ENCODE measurements at places on chromosomes 4 and X.

GRCh38 chrX:349702-350101 is 31.1 kb upstream of the GTPBP6 start:
- ATAC-seq, result no peak

GRCh38 chr4:39044956-39045826 is 13.0 kb upstream of the TMEM156 start:
- peak; percentile 63 for ATAC-seq

DNA sequence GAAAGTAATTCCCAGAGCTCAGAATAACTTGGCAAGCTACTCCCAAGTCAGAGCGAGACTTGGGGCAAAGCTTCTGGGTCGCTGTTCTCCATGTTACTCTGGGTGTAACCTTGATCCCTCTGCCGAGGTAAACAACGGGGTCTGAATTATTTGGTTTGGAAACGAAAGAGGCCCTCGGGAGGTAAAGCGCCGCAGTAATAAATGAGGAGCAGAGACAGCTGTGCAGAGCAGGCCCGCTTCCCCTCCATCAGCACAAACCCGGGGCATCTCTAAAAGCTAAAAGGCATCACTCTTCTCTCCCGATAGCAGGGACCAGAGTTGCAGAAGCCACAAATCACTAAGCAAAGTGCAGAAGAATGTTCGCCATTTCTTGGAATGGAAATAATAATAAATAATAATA is 561.5 kb downstream of the BCOR start:
- no peak for ATAC-seq

DNA sequence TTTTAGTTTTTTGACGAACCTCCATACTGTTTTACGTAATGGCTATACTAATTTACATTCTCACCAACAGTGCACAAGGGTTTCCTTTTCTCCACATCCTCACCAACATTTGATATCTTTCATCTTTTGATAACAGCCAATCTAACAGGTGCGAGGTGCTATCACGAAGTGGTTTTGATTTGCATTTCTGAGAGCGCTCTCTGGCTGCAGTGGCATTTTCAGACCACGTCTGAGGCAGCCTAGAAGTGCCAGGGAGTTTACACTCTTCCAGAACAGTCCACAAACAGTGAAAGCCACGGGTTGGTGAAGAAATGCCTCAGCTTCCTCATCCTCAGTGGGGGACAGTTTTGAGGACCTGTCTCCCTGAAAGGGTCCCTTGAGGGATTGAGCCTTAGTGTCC is 471.0 kb downstream of the BCOR start:
- ATAC-seq, result no peak

GRCh38 chr4:186839122-186840037 is 115.7 kb upstream of the FAT1 start:
- peak; percentile 65 for ATAC-seq

DNA sequence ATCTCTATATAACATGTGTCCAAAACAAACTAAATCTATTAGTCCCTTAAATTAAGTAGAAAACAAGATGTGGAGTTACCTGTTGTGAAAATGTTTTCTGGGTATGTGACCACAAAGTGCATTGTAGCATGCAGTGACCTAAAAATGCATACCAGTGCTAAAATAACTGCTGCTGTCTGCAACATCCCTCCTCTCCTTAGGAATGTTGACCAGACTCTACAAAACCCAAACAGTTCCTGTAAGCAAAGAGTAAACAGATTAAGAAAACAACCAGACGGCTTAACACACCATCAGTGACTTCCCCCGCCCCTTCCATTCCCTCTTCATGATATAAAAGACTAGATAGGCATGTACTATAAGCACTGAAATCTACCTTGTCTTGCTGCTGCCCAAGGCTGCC is 15.8 kb upstream of the RAB33B start:
- no peak for ATAC-seq

GRCh38 chr4:47876310-47876709 is 38.1 kb downstream of the NFXL1 start:
- ATAC-seq, result no peak

- no peak for ATAC-seq
These were observed 83.4 kb upstream of the MID1IP1 start for GRCh38 chrX:38717871-38718270.

- no peak for ATAC-seq
These were observed 14.6 kb downstream of the SMIM31 start for GRCh38 chr4:164768516-164768915.

DNA sequence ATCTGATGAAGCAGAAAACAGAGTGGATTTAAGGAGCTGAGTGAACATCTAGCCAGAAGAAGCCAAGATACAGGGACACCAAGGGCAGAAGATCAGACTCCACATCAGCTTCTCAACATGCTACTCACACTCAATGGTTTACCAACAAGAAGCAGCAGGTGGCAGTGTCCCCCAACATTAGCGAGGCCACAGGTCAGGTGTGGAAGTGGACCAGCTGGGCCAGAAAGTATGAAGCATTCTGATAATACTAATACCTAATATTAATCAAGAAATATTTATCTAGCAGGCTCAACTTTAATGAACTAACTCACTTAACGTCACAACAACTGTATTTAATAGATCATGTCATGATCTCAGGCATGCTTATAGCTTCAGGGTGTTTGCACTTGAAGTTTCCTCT is 73.4 kb upstream of the TTC29 start:
- ATAC-seq, result peak; percentile 79

DNA sequence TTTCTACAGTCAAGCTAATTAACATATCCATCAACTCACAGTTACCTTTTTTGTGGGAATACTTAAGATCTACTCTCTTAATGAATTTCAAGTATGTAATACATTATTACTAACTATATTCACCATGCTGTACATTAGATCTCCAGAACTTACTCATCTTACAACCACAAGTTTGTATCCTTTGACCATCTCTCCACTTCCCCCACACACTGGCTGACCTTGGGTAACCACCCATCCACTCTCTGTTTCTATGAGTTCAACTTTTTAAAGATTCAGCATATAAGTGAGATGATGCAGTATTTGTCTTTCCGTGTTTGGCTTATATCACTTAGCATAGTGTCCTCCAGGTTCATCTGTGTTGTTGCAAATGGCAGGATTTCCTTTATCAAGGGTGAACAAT is 30.5 kb upstream of the MAGED1 start:
- no peak for ATAC-seq

DNA sequence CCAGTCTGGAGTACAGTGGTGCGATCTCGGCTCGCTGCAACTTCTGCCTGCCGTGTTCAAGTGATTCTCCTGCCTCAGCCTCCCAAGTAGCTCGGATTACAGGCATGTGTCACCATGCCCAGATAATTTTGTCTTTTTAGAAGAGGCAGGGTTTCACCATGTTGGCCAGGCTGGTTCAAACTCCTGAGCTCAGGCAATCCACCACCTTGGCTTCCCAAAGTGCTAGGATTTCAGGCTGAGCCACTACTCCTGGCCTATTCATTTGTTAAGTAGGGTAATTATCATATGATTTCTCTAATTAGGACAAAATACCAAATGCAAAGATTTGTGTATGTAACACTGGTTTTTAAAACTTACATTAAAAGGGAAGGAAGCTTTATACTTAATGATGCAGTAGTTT is 137.8 kb downstream of the GPM6A start:
- ATAC-seq, result no peak

- ATAC-seq, result no peak
These were observed 58.0 kb downstream of the RHOH start for GRCh38 chr4:40254608-40255392.

DNA sequence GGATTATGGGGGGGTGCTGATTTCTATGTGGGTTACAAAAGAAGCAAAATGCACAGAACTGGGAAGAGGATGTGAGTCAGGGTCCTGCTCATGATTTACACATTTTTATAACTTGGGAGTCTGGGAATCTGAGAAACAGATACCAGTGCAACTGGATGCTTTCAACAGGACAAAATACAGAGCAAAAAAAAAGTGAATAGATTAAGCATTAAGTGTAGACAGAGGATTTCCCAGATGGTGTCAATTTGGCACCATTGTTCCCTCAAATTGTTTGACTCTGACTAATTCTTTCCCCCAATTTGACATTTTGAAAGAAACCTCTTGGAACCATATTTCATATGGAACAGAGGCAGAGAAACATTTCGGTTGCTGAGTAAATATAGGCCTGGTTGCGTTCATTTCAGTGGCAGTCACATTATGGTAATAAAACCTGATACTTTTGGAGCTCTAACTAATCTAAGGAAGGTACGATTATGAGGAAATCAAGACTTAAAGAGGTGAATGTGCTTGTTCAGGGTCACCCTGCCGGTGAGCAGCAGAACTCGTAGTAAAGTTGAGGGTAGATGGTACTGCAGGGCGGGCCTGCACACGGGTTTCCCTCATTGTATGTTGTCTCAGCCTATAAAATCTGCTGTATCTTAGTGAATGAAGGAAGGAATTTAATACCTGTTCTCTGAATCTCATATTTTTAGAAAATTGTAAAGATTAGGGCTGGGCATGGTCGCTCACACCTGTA is 18.7 kb upstream of the CDKL5 start:
- ATAC-seq, result no peak

DNA sequence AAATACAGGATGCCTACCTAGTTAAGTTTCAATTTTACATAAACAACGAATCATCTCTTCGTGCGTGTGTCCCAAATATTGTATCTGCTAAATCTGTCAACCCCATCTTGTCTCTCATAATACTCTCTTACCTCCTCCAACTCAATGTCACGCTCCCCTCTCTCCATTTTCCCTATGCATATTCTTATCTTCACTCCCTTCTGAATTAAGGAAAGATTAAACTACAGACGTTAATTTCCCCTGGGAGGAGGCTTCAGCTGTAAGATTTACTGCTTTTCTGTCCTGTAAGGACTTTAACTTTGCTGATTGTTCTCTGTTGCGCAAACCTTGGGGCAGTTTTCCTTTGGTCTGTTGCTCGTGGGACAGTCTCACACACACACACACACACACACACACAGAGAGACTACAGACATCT is 455 bp upstream of the ABCB7 start:
- ATAC-seq, result peak; percentile 48

- ATAC-seq, result no peak
These were observed 528.9 kb upstream of the ARX start for GRCh38 chrX:25544641-25545040.

DNA sequence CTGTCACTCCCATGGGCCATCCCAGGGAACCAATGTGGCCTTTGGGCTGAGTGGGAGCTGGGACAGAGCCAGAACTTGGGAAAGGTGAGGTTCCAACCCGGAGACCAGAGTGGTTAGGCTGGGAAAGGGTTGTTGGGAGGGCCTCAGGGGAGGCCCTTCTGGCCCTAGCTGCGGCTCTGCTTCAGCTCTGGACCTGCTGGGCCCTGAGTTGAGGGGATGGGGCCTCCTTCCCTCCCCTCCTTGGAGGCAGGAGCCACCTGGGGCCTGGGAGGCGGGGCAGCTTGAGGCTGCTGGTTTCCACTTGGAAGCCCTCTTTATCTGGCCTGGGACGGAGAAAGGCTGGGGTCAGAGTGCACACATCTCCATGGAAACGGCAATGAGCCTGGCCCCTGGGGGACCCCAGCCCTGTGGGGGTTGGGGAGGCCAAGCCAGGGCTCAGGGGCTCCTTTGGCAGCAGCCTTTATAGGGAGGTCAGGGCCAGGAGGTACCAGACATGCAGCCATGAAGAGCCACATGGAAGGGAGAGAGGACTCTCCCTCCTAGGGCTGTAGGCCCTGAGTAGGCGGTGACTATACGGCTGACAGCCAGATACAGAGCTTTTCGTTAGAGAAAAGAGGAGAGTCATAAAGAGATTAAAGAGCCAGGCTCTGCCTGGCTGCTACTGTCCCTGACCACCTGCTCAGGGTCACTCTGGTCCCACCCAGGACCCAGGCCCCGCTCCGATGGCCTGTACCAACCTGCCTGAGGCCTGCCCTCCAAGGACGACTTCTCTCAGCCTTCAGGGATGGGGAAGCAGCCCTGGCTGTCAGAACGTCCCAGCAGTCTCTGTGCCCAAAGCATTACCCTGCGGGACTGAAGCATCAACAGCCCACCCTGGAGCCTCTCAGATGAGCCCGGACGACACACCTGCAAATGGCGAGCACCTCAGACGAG is 6.9 kb upstream of the NSD2 start:
- peak; percentile 31 for ATAC-seq

GRCh38 chr4:155787113-155787710 is 28.4 kb downstream of the GUCY1B1 start:
- ATAC-seq, result peak; percentile 63

DNA sequence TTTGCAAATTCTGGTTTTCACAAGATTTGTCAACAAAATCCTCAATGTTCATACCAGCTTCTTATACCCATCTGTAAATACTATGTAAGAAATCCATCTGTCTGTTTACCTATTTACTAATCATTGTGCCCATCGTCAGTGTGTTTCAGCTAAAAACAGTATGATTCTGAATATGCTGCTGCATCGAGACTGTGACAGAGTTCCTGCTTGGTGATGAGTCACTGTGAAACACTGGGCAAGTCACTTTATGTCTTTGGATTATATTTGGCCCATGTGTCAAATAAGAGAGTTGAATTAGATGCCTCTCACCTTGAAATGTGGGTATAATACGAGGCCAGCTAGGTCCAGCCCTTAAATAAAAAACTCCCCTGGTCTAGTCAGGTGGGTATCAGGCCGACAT is 79.3 kb downstream of the CBLL2 start:
- ATAC-seq, result no peak

DNA sequence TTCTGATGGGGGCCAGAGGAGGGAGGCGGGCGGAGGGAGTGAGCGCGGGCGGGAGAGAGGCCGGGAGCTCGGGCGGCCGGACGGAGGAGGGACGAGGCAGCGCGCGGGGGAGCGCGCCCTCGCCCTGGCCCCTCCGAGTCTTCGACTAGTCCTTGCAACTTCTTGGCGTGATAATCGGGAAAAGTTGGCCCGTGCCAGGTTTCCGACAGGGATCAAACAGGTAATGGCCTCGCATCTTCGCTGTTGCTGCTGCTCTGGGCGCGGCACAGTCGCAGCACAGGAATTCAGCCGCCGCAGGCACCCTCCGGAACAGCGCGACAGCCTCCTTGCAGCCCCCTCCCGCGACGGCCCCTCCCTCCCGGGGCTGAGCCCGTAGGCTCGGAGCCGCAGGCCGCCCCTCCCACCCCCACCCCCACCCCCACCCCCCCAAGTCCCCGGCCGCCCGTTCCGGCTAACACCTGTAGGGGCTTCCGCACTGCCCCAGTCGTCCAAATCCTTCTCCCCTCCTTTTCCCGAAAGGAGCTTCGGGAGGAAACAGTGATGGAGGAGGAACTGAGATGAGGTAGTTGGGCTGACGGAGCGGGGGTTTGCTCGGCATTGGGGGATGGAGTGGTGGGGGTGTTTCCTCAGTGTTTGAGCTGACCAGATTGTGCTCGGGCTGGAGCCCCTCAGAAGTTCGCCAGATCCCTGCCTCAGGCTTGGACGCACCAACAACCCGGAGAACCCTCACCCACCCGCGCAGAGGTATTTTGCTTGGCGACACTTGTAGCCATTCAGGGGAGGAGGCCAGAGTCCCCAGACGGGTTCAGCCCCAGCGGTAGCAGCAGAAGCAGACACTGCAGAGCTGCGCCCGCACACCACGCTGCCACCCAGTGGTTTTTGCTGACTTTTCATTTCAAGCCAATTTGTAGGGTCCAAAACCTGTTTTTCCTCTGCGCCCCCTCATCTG is at the start of gene FGF13:
FGF13 (minus strand) TSS at position 319 of the 949 bp plus-strand sequence. CDS start 714 bp downstream, outside the sequence.
- peak; percentile 69 for ATAC-seq

DNA sequence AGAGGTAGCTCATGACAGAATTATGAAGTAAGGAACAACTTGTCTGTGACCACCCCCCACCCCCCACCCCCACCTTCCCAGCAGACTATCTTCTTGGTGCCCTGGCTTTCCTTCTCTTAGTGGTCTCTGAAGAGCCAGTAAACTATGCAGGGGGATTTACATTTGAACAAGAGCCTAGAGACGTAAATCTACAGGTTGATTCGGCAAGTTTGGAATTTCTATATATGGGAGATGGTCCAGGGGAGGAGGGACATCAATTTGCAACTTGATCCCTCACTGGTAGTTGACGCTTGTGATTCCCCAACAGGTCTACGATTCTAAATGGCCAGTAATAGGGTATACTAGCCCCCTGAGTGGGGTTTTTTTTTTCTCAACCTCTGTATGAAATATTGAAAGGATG is 36.7 kb downstream of the IL13RA1 start:
- no peak for ATAC-seq

All from gastroesophageal sphincter (tissue), 4 donors.